COR-L47 (cell line): ENCODE measurements at places on chromosomes 1 and 21.

- DNase-seq, result no peak
These were observed 19.1 kb upstream of the HMGCS2 start for GRCh38 chr1:119787776-119788175.

DNA sequence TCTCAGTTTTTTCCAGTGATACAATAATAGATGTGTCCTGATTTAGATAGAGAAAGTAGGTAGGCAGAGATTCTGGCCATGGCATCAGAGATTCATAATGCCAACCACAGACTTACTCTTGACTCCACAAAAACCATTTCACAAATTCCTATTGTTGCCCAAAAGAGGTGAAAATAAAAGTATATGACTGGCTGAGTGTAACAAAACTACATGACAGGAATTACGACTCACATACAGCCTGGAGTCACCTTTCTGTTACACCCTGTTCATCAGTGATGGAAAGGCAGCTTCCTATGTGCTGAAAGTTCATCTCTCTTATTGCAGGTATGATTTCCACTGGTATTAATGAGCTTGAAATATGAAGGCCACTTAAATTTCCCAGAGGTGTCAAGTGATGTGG is 72.3 kb downstream of the MPZL1 start:
- DNase-seq, result no peak

DNA sequence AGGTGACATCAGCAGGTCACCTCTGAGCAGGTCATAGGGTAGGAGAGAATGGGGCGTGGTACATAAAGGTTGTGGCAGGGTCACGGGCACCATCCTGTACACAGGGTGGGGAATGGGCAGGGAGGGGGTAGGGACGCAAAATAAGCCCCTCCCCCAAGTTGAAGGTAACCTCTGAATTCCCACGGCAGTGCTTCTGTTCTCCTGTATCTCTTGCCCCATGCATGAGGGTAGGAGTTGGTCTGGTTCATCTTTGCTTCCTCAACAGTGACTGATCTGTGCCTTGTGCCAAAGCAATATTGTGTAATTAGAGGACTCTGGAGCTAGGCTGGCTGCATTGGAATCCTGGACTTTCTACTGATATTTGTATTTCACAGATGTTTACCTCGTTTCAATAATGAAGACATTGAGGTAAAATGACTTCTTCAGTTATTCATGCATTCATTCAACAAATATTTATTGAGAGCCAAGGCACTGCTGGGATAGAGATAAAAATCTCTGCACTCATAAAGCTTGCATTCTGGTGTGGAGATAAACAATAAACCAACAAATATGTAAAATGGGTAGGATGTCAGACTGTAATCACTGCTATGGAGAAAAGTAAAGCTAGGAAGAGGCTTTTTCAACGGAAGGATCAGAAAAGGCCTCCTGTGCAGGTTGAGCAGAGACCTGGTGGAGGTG is 18.4 kb upstream of the GFI1 start:
- no peak for DNase-seq

GRCh38 chr1:35555601-35556477 is 1.4 kb downstream of the KIAA0319L start:
- DNase-seq, result peak; percentile 63

GRCh38 chr1:33971913-33972312 is 108.0 kb downstream of the HMGB4 start:
- DNase-seq, result no peak

GRCh38 chr1:200367841-200368534 is 41.8 kb downstream of the ZNF281 start:
- DNase-seq, result no peak

- DNase-seq, result no peak
These were observed 7.1 kb upstream of the SSBP3 start for GRCh38 chr1:54413295-54413694.

DNA sequence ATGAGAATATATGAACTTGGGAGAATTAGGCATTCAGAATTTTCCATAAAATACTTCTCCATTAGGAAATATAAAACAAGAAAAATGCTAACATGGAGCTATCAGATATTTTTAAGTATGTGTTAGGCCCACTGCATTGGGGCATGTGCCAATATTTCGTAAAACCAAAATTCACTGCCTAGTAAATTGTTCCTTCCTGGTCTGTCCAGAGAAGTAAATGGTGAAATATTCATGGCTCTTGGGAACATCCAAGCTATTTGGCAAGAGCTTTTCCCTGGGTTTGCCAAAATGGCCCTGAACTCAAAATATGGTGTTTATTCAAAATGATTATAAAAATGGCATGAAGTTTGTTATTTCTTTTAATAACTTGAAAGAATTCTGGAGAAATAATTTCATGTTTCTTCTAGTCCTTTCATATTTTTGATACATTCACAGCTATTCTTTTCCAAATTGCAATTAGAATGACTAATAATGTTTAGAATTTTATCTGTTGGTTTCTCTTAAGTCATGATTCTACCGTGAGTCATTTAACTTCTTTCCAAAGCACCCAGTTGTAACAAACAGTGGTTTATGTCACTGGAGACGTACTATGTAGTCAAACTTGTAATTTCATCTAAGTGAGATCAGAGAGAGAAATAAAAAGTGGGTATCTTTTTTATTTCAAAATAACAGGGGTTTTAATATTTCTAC is 25.7 kb upstream of the SLC19A2 start:
- DNase-seq, result no peak

GRCh38 chr1:78678324-78678723 is 28.7 kb downstream of the IFI44 start:
- DNase-seq, result no peak

- DNase-seq, result no peak
These were observed 238.5 kb downstream of the TTLL7 start for GRCh38 chr1:83760226-83761021.

GRCh38 chr21:25871566-25871965 is 136.8 kb downstream of the GABPA start:
- no peak for DNase-seq

DNA sequence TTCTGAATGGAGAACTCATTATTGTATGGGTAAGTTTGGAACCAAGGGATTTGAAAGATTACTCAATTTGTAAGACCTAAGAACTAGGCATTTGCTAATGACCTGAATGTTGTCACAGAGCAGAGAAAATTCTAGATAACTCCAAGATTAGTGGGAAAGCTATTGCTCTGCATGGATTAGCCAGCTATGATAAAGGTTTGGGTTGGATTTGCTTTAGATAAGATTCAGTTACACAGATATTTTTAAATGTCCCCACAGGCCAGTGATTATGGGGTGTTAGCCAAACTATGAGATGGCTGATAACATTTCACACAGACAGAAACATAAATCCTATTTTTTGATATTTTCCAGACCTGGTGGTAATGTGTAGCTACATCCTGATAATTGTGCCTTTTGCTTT is 88.2 kb downstream of the NTPCR start:
- no peak for DNase-seq

DNA sequence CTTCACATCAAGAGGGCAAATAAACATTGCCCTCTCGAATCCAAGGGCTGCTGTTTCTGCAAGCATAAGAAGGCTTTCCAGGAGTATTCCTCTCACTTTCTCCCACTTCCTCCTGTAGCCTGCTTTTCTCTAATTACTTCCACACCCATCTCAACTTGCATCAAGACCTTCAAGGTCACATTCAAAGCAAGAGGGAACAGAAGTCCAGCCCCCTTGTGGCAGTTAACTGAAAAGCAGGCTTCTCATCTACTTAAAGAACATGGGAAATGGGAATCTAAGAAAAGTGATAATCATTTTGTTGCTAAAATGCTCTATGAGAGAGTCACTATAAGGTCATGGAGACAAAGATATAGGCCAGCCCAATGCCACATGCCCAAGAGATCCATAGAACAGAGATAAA is 874.4 kb downstream of the KCNT2 start:
- no peak for DNase-seq

DNA sequence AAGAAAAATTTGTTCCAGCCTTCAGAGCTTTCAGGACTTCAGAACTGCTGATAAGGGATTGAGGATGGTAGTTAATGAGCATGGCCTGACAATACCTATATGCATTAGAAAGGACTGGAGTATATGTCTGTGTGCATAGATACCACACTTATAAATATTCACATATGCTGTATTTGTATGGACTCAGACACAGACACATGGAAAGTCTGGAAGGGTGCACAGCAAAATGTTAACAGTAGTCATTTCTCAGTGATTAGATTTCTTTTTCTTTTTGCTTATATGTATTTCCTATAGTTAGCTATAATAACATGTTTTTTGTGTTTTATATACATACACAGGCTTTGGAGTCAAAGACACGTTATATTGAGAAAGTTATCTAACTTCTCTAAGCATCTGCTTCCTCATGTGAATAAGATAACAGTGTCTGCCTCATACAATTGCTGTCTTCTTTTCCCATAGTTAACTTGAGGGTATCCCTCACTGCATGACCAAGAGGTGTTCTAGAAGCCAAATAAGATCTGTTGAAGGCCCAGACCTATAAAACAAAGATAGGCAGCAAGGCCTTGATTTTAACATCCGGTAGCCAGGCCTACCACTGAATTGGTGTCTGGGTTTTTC is 31.3 kb downstream of the INPP5B start:
- no peak for DNase-seq

DNA sequence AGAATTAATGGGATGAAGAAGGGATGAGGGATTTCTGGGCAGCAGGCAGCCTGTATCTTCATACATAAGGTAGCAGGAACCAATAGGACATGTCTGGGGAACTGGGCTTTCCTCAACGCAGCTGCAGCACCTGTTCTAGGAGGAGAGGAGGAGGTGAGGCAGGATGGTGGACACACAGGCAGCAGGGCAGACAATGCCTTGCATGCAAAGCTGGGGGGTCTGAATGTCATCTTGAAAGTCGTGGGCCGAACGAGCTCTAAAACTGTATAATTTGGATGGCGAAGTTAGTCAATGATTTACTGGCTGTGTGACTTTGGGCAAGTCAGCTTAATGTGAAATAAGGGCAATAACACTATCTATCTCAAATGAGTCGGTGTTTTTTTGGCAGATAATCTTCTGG is 124.4 kb downstream of the BEND5 start:
- no peak for DNase-seq

DNA sequence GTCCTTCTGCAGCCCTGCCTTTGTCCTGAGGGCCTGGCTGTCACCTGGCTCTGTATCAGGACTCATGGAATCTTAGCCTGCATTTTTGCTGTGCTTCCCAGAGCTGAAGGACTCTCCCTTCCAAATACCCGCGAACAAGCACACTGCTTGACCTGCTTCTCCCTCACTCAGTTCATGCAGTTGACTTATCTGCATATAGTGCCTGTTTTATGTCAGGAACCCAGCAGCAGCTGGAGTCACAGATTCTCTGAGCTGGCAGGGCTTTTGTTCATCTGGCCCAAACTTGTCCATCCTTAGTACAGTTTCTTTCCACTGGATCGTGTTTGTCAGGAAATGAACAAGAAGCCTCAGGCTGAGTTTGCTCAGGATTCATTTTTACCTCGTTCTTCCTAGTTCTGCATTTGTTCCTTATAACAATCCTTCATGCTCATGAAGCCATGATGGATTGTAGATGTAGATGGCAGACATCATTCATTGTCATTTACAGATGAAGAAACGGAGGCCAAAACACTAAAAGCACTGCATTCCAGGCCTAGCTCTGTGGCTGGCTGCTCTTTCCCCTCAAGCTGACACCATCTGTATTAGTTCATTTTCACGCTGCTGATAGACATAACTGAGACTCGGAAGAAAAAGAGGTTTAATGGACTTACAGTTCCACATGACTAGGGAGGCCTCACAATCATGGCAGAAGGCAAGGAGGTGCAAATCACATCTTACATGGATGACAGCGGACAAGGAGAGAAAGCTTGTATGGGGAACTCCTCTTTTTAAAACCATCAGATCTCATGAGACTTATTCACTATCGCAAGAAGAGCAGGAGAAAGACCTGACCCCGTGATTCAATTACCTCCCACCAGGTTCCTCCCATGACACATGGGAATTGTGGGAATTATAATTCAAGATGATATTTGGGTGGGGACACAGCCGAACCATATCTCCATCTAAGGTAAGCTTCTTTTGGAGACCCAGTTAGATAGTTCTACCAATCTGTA is 150.9 kb downstream of the HIVEP3 start:
- DNase-seq, result no peak

GRCh38 chr1:4662723-4663122 is 8.3 kb downstream of the AJAP1 start:
- DNase-seq, result no peak

GRCh38 chr1:219128957-219129356 is 44.7 kb upstream of the LYPLAL1 start:
- DNase-seq, result no peak

GRCh38 chr1:37890378-37891014 is 31.1 kb upstream of the MTF1 start:
- DNase-seq, result peak; percentile 34

GRCh38 chr1:231040019-231040799 is at the start of gene FAM89A:
Gene FAM89A, minus strand, starts transcription at chr1:231040254. Its CDS starts 43 bp downstream, at chr1:231040211.
- peak; percentile 34 for DNase-seq

- DNase-seq, result no peak
These were observed 51.2 kb downstream of the EXO1 start for GRCh38 chr1:241899210-241899609.
